Muscle of leg (tissue), 16 donors: ENCODE measurements at places on chromosomes 3 and 15. TPM values are rescaled to one million over a fixed set of nuclear protein-coding genes. Genes with fewer than 3 reads are reported as not detected.

GRCh38 chr3:33212406-33212805 is 6.2 kb downstream of the SUSD5 start:
- no peak overlapping the region for H3K4me3 ChIP-seq
- H3K4me1 ChIP-seq: no peaks in the 10 kb centered on the region
- no peak overlapping the region for H3K27ac ChIP-seq
- no peaks in the 10 kb centered on the region for H3K36me3 ChIP-seq

DNA sequence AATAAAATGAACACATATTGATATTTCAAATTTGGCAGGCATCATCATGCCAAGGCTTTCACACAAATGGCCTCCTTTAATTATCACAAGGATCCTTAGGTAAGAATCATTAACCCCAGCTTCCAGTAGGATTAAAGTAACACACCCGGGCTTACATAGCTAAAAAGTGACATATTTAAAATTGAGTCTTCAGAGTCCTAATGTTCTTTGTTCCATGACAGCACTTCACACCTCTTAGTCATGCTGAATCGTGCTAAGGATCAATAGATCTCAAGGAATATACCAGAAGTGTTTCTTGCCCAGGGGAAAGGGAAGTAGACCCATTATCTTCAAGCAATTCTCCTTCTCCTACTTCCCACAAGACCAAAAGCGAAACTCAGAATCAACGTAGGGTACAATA is 76.6 kb upstream of the SOX2 start:
- no peaks in the 10 kb centered on the region for H3K36me3 ChIP-seq
- H3K4me3 ChIP-seq: no peak overlapping the region
- H3K4me1 ChIP-seq: no peaks in the 10 kb centered on the region
- H3K27me3 ChIP-seq: no peaks in the 10 kb centered on the region
- DNase-seq: no peak

GRCh38 chr3:78235841-78236240 is 1195.9 kb downstream of the ROBO2 start:
- no peaks in the 10 kb centered on the region for H3K27me3 ChIP-seq
- no peak overlapping the region for H3K4me3 ChIP-seq
- H3K27ac ChIP-seq: no peak overlapping the region
- DNase-seq: no peak

DNA sequence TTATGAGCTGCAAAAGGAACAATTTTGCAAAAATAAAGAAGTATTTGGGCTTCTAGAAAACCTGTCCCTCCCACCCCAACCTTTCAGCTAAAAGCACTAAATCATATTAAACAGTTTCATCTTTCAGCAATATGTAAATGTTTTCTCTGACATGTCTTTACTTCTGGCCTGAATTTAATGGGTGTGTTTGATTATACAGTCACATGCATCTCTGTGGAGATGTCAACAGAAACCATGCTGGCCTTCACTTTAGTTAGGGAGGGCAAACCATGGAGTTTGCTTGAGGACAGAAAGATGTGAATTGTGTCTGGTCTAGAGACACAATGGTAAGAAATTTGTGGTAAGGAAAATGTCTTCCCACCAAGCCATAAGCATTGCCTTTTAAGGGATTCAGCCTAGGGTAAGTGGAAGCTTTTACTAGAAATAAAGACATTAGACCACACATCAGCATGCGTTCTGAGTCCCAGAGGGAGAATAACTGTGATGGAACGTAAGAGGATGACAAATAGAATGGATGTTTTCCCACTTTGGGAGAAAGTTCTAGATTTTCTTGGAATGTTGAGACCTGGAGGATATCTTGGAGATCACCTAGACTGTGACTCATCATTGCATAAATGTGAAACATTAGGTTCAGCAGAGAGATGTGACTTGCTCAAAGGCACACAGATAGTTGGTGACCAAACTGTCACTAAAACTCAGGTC is 68.9 kb downstream of the ST8SIA2 start:
- H3K27ac ChIP-seq: no peak overlapping the region
- peaks cover 15% of the 10 kb centered on the region for H3K36me3 ChIP-seq
- no peaks in the 10 kb centered on the region for H3K27me3 ChIP-seq
- DNase-seq: peak; percentile 16

KBTBD13 gene
- 1.6 TPM for total RNA-seq

DNA sequence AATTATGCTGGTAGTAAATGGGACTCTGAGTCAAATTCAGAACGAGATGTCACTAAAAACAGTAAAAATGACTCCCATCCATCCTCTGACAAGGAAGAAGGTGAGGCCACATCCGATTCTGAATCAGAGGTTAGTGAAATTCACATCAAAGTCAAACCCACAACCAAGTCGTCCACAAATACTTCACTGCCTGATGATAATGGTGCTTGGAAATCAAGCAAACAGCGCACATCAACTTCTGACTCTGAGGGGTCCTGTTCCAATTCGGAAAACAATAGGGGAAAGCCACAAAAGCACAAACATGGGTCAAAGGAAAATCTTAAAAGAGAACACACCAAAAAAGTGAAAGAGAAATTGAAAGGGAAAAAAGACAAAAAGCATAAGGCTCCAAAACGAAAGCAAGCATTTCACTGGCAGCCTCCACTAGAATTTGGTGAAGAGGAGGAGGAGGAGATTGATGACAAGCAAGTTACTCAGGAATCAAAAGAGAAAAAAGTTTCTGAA is 15.1 kb upstream of the ZBTB47 start:
- DNase-seq: no peak
- H3K27ac ChIP-seq: no peak overlapping the region
- H3K4me3 ChIP-seq: no peak overlapping the region
- H3K4me1 ChIP-seq: no peaks in the 10 kb centered on the region
- H3K36me3 ChIP-seq: peaks cover 71% of the 10 kb centered on the region

DNA sequence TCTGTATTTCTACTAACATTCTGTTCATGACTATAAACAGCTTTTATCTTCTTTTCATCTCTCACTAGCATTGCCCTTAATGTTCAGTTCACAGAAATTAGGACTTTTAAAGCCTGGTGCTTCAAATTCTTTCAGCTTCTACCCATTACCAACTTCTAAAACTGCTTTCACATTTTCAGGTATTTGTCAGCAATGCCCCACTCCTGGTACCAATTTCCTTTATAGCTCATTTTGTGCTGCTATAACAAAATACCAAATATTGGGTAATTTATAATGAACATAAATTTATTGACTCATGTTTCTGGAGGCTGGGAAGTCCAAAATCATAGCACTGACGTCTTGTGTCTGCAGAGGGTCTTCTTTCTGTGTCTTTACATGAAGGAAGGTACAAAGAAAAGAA is 753.1 kb upstream of the CCDC54 start:
- no peaks in the 10 kb centered on the region for H3K36me3 ChIP-seq
- H3K27me3 ChIP-seq: no peaks in the 10 kb centered on the region
- H3K27ac ChIP-seq: no peak overlapping the region
- H3K4me1 ChIP-seq: no peaks in the 10 kb centered on the region
- H3K4me3 ChIP-seq: no peak overlapping the region

DNA sequence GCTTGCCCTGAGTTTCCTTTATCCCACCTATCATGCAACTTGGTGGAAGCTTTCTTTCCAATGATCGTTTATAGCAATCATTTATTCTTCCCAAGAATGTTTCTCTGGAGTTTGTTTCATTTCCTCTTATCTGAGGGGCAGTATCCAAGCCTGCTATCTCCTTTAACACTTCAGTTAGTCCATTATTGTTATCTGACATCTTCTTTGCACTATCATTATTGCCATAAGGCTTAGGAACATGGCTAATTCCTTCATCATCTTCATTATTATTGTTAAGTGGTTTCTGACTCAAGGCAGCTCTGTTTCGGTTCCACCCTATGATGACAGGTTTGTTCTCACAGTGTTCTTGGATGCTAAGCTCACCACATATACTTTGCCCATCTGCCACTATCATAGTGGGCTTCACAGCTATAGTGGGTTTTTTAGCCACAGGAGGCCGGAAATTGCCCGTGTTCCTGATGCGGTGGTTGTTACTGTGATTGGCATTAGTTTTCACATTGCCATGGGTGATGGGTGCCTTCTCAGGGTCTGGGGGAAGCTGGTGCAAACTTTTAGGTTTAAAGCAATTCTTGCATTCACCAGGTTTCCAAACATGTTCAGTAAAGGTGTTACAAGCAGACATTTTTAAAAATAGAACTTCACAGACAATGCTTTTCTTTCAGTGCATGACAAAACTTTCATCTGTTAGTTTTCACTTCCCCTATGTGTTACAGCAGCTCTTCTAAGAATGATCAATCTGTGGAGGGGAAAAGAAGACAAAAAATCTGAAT is 110.6 kb upstream of the TSPAN3 start:
- H3K36me3 ChIP-seq: peaks cover 24% of the 10 kb centered on the region
- DNase-seq: no peak
- H3K4me1 ChIP-seq: no peaks in the 10 kb centered on the region
- no peaks in the 10 kb centered on the region for H3K27me3 ChIP-seq
- H3K27ac ChIP-seq: no peak overlapping the region

DNA sequence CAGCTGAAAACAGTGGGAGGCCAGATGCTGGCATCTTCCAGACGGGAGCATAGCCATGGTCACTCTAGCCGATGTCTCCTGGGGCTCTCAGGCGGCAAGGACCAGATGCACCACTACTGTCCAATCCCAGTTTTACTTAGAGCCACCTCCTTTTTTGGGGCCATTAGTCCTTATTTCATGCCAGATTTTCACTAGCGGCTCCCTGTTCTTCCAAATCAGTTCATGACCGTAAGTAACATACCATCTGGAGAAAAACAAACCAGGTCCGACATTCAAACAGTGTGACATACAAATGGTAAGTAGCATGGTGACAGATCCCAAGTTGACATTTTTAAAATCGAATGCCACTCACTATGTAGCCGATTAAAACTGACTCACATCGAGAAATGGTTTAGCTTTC is 4.1 kb upstream of the MAP6D1 start:
- peaks cover 2% of the 10 kb centered on the region for H3K27me3 ChIP-seq
- H3K27ac ChIP-seq: no peak overlapping the region
- H3K36me3 ChIP-seq: peaks cover 38% of the 10 kb centered on the region

DNA sequence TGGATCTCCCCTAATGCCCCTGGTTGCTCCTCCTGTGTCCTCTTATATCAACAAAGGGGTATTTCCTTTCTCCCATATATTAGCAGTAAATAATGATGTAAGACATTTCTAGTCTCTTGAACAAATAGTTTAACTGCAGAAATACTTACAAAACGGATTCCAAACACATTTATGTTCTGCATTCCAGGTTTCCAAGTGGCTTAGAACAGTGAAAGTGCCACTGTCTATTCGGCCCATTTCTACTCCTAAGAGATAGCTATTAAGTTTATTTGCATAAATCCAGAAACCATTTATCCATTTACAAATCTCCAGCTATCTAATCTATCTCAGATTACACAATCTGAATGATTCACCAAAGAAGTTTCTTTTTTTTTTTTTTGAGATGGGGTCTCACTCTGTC is 55.8 kb upstream of the FRMD4B start:
- no peak overlapping the region for H3K4me3 ChIP-seq
- no peak overlapping the region for H3K27ac ChIP-seq
- no peak for DNase-seq

- DNase-seq: no peak
- H3K36me3 ChIP-seq: peaks cover 3% of the 10 kb centered on the region
- no peaks in the 10 kb centered on the region for H3K27me3 ChIP-seq
- no peak overlapping the region for H3K27ac ChIP-seq
- no peaks in the 10 kb centered on the region for H3K4me1 ChIP-seq
Observed at GRCh38 chr15:35442742-35443141, 103.2 kb downstream of the DPH6 start.

GRCh38 chr3:44326019-44326418 is 12.5 kb upstream of the TCAIM start:
- no peaks in the 10 kb centered on the region for H3K36me3 ChIP-seq
- DNase-seq: no peak
- no peak overlapping the region for H3K4me3 ChIP-seq
- H3K4me1 ChIP-seq: no peaks in the 10 kb centered on the region

DNA sequence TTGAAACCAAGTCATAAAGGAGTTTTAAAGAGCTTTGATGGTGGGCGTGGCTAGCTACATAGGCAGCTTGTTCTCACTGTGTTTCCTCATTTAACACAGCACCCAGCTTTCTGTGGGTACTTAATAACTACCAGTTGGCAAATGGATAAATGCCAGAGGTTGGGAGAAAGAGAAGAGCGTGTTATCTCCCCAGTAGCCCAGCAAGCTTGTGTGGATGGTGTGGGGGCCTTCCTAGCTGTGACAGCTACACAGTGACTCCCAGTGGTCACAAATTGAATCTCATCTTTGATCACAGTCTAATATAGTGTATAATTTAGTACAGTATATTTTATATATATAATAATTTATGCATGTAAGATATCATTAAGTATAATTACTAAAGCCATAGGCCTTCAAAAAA is 984.1 kb downstream of the EPHA3 start:
- no peaks in the 10 kb centered on the region for H3K4me1 ChIP-seq
- no peaks in the 10 kb centered on the region for H3K36me3 ChIP-seq
- no peaks in the 10 kb centered on the region for H3K27me3 ChIP-seq
- no peak overlapping the region for H3K4me3 ChIP-seq

DNA sequence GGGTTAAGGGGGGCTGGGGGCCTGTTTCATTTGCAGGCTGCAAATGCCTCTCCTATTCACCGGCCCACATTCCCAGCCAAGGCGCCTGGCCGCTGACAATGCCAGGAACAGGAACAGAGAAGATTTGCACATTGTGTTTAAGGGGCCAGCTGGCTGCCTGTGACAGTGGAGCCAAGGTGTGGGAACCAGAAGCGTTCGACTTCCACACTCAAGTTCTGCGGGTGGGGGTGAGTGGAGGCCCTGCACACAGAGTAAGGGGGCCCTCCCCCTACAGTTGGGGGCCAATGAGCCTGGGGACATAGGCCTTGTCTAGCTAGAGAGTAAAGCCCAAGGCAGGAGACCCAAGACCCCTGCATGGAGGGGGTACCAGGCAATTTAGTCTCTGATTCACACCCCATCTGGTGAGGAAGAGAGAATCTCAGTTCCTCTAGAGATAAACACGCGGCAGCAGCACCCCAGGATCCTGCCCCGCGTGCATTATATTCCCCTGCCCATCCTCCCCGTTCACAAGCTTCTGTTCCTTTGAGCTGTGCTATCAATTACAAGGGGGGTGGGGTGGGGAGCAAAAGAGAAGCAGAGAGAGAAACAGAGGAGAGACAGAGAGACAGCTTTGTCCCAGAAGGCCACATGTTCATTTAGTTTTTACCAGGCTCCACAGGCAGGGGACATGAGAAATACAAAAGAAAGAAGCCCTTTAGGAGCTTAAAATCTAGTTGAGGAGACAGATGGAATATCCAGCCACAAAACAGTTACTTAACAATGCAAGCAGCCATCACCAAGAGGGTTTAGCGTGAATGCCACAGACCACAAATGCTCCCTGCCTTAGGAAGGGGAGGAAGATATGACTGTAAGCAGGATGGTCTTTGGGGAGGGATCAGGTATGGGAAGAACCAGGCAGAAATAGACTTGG is 9.2 kb downstream of the IGDCC3 start:
- H3K4me3 ChIP-seq: no peak overlapping the region
- peaks cover 2% of the 10 kb centered on the region for H3K27me3 ChIP-seq
- peak; percentile 72 for DNase-seq
- peaks cover 5% of the 10 kb centered on the region for H3K36me3 ChIP-seq
- H3K4me1 ChIP-seq: peaks cover 24% of the 10 kb centered on the region

DNA sequence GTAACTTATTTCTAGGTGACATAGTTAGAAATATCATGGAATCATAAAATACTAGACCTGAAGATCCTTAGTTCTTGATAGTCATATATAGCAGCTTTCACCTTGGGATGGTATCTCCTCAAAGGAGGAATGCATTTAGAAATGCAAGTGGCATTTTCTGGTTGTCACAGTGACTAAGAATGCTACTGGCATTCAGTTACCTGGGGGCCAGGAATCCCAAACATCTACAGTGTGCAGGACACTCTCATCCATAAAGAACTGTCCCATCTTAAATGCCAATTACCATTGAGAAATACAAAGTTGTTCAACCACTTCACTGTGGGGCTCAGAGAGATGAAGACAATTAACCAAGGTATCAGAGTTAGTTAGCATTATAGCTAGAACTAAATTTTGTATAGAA is 36.7 kb downstream of the MYH15 start:
- H3K36me3 ChIP-seq: no peaks in the 10 kb centered on the region
- no peaks in the 10 kb centered on the region for H3K4me1 ChIP-seq
- no peak overlapping the region for H3K27ac ChIP-seq
- no peak overlapping the region for H3K4me3 ChIP-seq
- H3K27me3 ChIP-seq: no peaks in the 10 kb centered on the region
- no peak for DNase-seq

GPR156 gene
- 2.1 TPM for total RNA-seq
